Stimulated activated CD8-positive, alpha-beta memory T cell treated with anti-CD3 and anti-CD28 coated beads, Interleukin-4, amount 100 ng/mL, for 48 hours (primary cell): ENCODE measurements at places on chromosomes 5 and 9.

- no peak for DNase-seq
Measured at GRCh38 chr9:134618163-134618832, 23.3 kb upstream of the COL5A1 start.

DNA sequence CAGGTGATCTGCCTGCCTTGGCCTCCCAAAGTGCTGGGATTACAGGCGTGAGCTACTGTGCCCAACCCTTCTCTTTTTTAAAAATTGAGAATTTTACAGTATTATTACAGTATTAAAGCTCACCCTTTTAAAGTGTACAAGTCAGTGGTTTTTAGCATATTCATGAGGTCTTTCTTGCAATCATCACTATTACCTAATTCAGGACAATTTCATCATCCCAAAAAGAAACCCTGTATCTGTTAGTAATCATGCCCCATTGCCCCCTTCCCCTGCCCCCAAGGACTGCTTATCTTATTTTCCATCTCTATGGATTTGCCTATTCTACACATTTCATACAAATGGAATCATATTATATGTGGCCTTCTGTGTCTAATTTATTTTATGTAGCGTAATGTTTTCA lies 22.6 kb upstream of the MEGF9 start:
- DNase-seq = no peak

GRCh38 chr9:128625391-128626146 lies 31.1 kb downstream of the DYNC2I2 start:
- DNase-seq = no peak

DNA sequence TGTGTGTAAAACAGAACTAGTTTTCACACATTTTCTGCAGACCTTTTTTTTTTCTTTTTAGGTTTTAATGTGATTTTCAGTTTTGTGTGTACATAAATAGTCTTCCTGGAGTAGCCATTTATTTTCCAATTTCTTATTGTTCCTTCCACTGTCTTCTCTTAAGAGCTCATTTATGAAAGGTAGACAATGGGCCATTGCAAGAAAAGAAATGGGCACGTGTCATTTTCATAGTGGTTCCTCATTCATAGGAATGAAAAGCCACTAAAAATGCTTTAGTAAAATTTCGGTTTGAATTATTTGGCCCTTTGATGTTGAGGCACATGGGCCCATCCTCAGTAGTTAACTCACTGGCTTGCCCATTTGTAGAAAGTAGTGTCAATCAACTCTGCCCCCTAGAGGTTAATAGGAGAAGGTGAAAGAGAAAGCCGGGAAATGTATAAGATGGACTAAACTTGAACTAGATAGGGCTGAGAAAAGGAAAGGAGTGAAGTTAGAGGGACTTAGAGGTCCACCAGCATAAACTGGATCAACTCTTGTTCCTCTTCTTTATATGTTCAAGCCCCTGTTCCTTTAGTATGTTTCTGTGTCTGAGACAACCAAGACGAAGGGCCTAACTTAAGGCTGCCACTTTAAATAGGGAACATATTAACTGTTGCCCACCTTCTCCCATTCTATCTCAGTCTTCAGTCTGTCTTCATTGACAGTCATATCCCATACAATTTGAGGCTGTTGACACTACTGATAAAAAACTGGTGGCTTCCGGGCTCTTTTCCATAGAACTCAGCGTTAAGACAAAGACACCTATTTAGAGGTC lies 72.6 kb downstream of the SMARCA2 start:
- no peak for DNase-seq

DNA sequence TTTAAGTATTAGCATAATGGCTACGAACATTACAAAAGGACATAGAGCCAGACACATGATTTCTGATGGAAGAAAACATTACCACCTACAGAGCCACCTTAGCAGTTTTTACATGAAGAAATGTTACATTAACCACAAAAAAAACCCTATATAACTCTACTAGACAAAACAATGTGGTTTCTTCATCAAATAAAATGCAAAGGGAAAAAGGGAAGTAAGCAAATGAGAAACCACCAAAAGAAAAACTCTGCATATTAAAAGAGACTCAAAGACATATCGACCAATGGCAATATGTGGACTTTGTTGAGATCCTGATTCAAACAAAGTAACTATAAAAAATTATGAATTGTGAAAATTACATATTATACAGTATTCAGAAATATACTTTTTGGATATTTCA lies 132.7 kb downstream of the TSSK1B start:
- no peak for DNase-seq

DNA sequence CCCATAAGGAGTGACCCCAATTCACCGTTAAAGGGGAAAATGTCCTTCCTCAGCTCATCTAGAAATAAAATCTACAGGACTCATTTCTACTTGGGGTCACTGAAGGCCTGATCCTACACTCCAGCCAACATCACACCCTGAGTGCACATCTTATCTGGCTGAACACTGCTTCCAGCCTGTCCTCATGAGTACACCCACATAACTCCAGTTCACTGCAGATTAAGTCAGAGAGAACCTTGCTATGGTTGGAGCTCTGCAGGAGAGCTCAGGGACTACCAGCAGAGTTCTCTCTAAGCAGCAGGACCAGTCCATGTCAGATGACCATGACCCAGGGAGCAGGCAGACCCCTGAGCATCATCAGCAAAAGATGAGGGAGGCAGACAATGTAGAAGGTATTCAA lies 126.9 kb upstream of the MAP3K1 start:
- DNase-seq = no peak

- no peak for DNase-seq
Measured at GRCh38 chr5:115297031-115297430, 577 bp upstream of the CCDC112 start.
